Activated CD4-positive, alpha-beta T cell treated with anti-CD3 and anti-CD28 coated beads, Interleukin-10, Interleukin-2, amounts not matched to agents 100 ng/mL and 50 ng/mL, durations not matched to agents 16 hours and 8 hours (primary cell): ENCODE measurements at places on chromosomes 16 and 17.
A peak's percentile ranks its signal among the peaks of the same experiment; 100 is the strongest.

DNA sequence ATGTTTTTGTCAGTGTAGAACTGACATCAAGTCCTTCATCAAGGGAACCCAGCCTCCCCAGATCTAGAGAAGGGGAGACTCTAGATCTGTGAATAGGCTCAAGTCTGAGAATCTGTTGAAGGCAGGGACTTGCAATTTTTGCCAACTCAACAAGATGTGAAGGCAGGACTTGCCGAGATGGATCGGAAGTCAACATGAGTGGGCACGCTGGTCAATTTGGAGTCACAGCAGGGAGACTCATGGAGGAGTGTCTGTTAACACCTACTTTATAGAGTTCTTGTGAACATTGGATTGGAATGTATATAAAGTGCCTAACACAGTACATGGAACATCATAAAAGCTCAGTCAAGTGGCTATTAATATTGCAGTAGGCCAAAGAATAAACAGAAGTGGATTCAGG, 10.0 kb downstream of the ZNF689 start:
- no peak for DNase-seq

GRCh38 chr17:71164561-71164960, 956.3 kb upstream of the SOX9 start:
- DNase-seq = no peak

- no peak for DNase-seq
These were observed 15.3 kb upstream of the FZD2 start for GRCh38 chr17:44541884-44542581.

DNA sequence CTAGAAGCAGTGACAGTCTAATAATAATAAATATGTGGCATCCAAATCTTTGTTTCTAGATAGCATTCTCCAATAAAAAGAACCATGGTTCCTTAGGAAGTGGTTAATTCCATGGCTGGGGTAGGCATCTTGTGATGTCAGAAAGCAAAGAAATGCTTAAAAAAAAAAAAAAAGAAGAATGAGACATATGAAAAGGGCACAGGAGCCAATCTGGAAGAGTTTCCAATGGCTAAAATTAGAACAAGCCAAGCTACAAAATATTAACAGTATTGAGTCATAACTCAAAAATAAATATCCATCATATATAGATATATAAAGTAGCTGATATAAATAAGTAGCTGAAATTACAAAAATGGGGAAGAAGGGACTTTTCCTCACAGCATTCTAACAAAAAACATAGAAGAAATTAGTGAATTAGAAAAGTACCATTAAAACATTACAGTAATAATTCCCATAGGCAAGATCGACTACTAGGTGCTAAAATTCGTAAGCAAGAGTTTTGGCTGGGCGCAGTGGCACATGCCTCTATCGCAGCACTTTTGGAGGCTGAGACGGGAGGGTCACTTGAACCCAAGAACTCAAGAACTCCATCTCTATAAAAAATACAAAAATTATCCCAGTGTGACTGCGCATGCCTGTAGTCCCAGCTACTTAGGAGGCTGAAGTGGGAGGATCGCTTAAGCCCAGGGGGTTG, 111.3 kb downstream of the TRIM37 start:
- DNase-seq = no peak

- no peak for DNase-seq
These were observed 26.6 kb downstream of the PIPOX start for GRCh38 chr17:29069526-29070041.

- no peak for DNase-seq
These were observed 57.7 kb upstream of the ACSF3 start for GRCh38 chr16:89035669-89036570.

DNA sequence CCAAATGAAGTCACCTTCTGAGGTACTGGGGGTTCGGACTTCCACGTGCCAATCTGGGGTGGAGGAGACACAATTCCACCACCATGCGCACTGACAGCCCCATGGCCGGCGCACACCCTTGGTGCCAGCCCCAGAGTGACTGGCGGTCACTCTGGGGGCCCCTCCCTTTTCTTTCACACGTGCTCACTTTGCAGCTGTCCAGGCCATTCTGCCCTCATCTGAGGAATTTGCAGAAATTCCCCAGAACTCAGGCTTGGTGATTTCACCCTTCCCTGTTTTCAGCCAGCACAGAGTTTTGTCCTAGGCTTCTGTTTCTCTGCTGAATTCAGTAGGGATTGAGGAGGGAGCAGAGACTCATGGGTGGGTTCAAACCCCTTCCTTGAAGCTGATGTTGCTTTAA, 54.8 kb downstream of the CDRT4 start:
- no peak for DNase-seq

GRCh38 chr17:41015454-41015853, 6.5 kb upstream of the KRTAP3-1 start:
- no peak for DNase-seq

DNA sequence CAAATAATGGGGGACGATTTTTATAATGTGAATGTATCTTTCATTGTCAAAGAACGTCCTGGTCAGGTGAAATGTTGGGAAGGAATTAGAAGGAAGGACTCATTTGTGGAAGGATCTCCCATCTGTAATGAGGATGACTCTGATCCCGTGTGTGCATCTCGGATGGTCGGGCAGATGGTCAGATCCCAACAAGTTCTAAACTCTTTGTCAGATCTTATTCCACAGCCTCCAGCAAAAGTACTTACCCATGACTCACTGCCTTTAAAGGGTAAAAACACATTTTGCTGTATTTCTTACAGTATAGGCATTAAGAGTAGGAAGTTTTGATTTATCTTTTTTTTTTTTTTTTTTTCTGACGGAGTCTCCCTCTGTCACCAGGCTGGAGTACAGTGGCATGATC, 539 bp upstream of the KRTAP4-8 start:
- DNase-seq = no peak

DNA sequence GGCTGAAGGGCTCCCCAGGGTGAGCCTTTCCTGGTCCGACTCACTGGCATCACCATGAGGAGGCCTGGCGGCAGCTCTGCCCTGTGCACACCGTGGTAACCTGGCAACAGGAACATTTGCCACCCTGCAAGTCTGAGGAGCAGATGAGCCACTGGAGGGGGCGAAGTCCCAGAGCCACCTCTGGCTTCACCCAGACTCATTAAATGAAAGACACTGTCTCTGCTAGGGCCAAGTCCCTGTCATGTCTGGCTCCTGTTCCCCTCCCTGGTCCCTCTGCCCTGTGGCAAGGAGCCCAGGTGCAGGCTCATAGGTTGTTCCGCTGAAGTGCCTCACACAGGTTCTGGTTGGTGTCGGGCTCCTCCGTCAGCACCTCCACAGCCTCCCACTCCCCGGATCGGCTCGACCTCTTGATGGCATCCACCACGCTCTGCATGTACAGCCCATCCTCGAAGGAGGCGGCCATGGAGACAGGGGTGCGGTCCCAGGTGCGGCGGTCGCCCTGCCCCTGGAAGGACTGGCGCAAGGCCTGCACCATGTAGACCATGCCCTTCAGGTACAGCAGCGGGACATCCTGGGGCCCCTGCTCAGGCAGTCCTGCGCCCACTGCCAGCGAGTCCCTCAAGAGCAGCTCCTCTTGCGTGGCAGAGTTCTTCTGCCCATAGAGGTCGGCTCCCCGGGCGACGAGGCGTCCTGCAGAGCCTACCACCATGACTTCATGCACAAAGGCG, 8.4 kb downstream of the C16orf86 start:
- DNase-seq = no peak

GRCh38 chr16:68644715-68645493, at the start of gene CDH3:
Gene CDH3, plus strand, starts transcription at chr16:68645310. Its CDS starts 70 bp downstream, at chr16:68645380.
- DNase-seq = no peak

GRCh38 chr16:2516391-2517240, 2.9 kb downstream of the ATP6V0C start:
- DNase-seq = no peak

- no peak for DNase-seq
These were observed 1.1 kb downstream of the KCTD11 start for GRCh38 chr17:7352910-7353635.

GRCh38 chr16:63363738-63364137, 1327.5 kb upstream of the CDH8 start:
- DNase-seq = no peak

DNA sequence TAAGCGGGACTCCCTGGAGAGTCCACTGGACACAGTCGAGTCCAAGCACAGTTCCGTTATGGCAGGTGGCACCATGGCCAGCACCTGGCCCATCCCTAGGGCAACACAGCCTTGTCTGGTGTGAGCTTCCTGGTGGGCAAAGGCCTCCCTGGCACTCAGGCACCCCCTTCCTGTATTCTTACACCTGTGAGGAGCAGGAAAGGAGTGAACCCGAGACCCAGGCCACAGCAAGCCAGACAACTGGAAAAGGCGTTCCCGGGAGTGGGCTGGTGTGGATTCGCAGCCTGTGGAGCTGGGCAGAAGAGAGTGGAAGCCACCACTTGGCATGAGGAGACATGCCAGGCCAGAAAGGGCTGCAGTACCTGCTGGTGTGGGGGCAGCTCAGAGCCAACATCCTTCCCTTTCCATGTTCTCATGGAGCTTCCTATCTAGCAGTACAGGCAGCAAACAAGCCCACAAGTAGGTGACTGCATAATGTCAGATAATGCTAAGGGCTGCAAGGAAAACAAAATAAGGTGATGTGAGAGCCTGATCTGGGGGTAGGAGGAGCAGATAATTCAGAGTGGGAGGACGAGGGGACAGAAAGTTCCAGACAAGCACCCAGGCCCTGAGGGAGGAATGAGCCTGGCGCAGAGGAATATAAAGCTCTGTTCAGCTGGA, 87.0 kb downstream of the GNAO1 start:
- DNase-seq = no peak

GRCh38 chr16:12155235-12155634, 178.7 kb downstream of the SNX29 start:
- no peak for DNase-seq

- no peak for DNase-seq
These were observed 99.0 kb downstream of the OR1D5 start for GRCh38 chr17:2964370-2964769.

GRCh38 chr17:18226284-18226945, 980 bp downstream of the LLGL1 start:
- no peak for DNase-seq

GRCh38 chr17:68398691-68399637, 58.3 kb downstream of the WIPI1 start:
- peak; percentile 69 for DNase-seq

GRCh38 chr16:3541527-3542155, 35.6 kb downstream of the NLRC3 start:
- DNase-seq = no peak
